Astrocyte of the cerebellum (primary cell): ENCODE measurements at places on chromosomes 7 and 10.

GRCh38 chr7:28201131-28201530 lies 20.5 kb upstream of the JAZF1 start:
- no peak for DNase-seq

DNA sequence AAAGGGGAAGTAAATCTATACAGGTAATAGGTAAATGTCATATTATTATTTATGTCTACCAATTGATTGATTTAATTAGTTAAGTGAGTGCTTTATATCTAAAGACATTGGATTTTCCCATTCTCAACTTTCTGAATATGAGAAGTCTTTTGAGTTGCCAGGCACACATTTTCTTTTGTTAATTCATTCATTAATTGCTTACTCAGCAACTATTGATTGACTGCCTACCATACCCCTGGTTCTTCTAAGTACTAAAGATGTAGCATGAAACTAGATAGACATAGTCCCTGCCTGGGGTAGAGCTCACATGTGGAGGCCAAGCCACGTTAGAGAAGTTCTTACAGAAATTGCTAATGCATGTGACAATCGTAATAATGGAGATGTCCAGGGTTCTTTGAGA lies 253.1 kb upstream of the LYZL1 start:
- no peak for DNase-seq

GRCh38 chr7:75967487-75967997 lies 26.9 kb downstream of the TMEM120A start:
- DNase-seq: no peak

DNA sequence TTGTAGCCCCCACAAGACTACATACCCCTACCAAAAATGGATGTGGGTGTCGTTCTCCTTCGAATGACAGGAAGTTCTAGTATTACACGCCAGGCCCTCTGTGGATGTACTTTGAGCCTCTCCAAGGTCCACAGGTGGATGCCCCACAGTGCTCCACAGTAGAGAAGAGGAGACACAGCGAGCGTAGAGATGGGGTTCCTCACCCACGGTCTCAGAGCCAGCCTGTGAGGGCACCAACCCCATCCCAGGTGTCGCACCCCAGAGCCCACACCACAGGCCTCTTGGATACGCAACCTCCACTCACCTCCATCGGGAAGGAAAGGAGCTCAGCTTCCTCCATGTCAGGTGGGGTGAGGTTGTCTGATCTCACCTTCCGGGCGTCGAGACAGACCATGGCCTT lies 2.3 kb downstream of the CPA5 start:
- DNase-seq: no peak

- no peak for DNase-seq
Observed at GRCh38 chr10:132420981-132421846, 24.2 kb downstream of the PWWP2B start.
